ENCODE measurements at places on chromosomes 1 and 21.
A peak's percentile ranks its signal among the peaks of the same experiment; 100 is the strongest.

DNA sequence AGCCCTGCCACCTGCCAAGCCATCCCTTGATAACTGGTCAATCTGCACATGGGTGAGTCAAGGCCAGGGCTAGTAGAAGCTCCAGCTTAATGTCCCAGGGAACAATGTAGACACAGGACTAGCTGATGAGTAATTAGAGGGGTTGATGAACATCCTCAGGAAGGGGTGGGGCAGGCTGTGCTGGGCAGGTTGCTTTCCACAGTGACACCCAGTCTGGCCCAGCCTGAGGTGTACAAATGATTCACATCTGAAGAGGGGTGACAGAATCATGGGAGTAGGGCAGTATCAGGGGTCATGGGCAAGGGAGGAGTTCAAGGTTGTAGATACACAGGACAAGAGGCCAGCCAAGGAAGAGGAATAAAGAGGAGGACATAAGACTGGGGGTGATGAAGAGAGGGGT, 4.3 kb downstream of the LPAR3 start:
- no peak for DNase-seq

- no peak for DNase-seq
These were observed 154.5 kb upstream of the C1orf87 start for GRCh38 chr1:60228041-60228491.

GRCh38 chr21:41923631-41924367, 30.0 kb downstream of the C2CD2 start:
- no peak for DNase-seq

GRCh38 chr1:38203441-38203840, 156.8 kb upstream of the POU3F1 start:
- DNase-seq, result no peak

DNA sequence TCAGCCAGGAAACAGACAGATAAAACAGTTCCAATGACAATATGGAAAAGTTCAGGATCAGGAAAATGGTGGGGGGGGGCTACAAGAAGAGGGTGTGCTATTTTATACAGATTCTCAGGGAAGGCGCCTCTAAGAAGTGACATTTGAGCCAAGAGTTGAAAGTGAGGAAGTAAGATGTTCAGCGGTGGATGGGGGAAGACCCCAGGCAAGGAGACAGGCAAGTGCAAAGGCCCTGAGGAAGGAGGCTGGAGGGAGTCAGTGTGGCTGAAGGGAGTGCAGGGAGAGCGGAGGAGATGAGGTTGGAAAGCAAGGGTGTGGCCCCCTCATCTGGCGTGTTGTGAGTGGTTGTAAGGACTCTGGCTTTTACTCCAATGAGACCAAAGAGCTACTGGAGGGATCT, 8.4 kb upstream of the PDZK1IP1 start:
- no peak for DNase-seq

GRCh38 chr1:248850124-248850523, 8.8 kb downstream of the ZNF692 start:
- DNase-seq, result no peak

DNA sequence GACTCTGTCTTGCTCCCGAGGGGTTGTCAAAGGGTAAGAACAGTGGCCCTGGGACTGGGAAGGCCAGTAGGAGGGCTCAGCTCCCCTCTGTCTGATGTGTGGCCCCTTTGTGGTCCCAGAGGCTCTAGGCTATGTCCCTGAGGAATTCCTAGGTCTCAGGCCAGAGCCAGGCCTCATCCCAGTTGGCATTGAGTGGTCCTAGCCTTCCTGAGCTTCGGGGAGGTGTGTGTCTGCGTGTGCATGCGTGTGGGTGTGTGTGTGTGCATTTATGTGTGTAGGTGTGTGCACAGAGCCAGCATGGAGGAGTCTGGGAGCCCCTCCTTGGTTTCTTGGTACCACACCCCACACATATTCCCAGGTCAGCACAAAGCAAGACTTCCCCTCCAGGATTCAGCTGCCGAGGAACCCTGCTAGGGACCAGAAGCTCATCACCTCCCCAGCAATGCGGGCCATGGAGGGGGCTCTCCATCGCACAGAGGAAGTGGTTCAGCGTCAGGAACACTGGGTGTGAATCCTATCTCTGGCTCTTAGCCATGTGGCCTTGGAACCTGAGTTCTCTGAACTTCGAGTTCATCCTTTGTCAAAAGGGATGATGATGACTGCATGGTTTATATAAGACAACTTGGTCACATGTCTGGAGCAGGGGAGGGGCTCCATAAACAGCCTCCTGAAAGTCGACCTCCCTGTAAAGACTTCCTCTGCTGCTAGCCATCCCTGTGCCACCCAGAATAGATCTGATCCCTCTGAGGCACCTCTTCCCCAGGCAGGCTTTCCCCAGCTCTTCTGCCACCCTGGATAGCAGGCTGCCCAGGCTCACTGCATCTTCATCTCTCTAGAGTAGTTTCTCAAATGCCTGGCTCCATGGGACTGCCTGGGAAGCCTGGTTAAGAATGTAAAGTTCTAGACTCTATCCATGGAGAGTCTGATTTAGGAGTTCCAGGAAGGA, 8.3 kb upstream of the EPS8L3 start:
- no peak for DNase-seq

GRCh38 chr1:72285074-72285425, 2.7 kb upstream of the NEGR1 start:
- no peak for DNase-seq

DNA sequence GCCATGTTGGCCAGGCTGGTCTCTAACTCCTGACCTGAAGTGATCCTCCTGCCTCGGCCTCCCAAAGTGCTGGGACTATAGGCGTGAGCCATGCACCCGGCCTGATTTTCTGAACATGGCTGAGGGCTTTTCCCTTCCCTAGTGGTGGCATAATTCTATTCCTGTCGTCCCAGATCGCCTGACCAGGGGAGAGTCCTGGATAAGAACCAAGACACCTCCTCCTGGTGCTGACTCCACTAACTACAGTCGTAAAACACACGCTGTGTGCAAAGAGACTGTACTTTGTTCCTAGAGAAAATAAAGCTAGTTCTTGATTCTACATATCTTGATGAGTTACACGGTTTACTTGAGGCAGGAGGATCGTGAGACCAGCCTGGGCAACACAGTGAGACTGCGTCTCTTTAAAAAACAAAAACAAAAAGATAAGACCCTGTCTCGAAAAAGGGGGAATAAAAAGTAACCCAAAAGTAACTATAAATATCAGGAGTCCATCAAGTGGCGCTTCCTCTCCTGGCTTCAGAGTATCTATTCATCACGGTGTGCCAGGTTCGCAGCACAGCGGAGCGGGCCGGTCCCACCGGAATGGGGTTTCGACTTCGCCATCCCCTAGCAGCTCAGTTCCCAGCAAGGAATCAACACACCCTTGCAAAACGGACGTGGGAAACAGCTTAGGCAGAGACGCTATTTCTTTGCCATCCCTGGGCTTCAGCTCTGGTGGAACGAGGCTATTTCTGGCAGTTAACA, 973 bp downstream of the SDF4 start:
- DNase-seq, result no peak

DNA sequence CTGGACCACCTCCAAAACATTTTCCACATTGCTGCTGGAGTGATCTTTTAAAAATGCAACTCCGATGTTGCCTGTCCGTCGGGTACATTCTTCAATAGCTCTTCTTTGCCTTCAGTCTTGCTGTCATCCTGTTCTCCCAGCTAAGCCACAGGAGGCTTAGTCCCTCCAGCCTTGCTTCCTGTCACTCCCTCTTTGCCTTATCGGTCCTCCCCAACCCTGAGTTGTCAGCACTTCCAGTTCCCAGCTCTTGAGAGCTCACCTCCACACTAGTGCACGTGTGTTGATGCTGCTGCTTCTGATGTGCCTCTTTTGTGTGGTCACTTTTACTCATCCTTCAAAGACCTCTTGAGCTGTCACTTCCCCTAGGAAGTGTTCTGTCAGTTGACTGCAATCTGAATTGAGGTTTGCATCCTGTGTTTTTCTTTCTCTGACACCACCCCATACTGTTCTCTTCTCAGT, 15.3 kb downstream of the UCK2 start:
- DNase-seq, result no peak

DNA sequence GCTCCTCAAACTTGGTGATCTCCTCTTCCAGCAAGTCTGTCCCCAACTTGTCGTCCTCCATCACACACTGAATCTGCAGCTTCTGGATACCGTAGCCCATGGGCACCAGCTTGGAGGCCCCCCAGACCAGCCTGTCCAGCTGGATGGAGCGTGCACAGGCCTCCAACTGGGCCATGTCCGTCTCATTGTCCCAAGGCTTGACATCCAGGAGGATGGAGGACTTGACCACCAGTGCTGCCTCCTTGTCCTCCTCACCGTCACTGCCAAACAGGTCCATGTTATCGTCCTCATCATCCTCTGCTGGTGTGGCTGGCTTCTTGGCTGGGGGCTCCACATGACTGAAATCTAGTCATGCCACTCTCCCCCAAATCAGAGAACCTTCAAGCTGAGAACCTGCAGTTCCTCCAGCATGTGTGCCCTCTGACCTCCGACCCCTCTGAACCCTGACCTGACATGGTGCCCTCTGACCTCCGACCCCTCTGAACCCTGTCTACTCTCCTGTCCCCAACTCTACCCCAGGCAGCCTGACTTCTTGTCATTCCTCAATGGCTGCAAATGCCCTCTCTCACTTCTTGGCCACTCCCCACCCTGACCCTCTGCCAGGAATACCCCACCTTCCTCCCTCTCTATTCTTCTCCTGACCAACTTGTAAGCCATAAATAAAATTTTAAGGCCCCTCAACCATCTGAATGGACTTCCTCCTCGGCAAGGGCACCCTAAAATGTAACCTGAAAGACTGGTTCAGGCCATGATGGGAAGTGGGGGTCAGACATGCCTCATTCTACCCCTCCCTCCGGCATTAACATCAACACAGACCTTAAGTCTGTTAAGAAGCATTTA, 275.7 kb upstream of the C1orf174 start:
- DNase-seq, result no peak

- peak; percentile 49 for DNase-seq
These were observed 1.5 kb downstream of the HIPK1 start for GRCh38 chr1:113930499-113931161.

- no peak for DNase-seq
These were observed 29.9 kb downstream of the NUAK2 start for GRCh38 chr1:205291596-205291995.

GRCh38 chr1:229859026-229859425, 208.0 kb upstream of the GALNT2 start:
- DNase-seq, result no peak

DNA sequence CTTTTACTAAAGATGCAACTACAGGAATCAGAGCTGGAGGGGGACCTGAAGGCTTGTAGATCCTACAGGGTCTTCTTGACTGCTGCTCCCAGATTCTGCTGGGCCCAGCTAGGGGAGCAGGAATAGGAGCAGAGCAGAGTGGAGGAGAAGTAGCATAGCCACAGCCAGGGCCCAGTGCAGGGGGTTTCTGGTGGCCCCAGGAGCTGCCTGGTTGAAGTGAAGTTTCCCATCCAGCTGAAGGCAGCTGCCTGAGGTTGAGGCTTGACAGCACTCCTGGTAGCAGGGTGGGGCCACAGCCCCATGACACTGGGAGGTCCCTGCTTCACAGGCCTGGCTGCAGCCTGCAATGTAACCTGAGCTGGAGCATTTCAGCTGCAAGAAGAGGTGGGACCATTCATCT, 2.0 kb upstream of the INPP5B start:
- DNase-seq, result no peak

DNA sequence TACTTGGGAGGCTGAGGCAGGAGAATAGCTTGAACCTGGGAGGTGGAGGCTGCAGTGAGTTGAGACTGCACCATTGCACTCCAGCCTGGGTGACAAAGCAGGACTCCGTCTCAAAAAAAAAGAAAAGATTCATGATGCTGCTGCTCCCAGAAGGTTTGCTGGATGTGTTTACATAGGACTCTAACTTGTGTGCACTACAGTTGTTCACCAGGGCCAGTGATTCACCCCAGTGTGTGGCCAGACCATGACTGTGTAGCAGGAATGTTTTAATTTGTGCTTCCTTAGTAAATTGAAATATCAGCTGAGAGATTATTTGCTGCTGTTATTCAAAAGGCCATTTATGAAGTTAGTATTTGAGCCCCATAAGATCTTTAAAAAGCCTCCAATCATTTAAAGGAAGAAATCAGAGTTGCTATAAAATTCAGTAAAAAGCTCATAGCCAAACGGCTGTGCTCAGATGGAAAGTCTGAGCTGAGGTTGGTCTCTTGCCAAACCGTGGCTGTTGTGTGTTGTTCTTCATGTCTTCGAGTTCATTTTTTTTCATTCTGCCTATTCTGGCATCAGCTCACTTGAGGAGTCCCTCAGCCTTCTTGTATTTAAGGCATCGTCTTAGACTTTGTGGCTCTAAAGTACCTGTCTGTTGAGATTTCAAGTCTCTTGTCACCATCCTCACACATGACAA, 18.1 kb upstream of the PGD start:
- DNase-seq, result no peak

- peak; percentile 82 for DNase-seq
These were observed 266.9 kb downstream of the ASTN1 start for GRCh38 chr1:176897350-176898236.

All from right forelimb (tissue), 1 donor.